ENCODE measurements at places on chromosomes 5 and 9.

DNA sequence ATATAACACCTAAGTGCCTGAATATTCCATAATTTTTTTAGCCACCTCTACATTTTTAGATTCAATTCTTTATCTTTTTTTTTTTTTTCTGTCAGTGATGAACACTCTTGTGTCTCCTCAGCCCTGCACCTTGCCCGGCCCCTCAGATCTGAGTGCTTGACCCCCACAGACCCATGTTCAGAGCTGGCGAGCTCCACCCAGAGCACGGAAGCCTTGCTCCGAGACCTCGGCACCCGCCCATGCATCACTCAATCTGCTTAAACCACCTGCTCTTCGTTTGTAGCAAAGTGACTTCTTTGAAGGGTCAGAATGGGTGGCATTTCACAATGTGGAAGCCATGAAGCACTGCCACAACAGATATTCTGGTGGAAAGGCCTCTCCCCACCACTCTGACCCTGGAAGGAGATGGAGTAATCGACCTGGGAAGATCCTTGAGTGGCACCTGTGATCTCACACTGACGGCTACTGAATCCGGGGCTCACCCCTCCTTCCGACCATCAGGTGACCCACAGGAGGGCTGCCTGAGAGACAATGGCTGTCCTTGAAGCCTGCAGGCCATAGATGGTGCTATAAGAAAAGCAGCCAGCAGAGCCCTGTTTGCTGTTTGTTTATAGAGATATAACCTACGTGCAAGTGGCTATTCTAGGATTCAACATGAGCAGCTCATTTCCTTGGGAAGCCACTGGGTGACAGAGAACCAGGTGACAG lies 261.1 kb upstream of the IRX4 start:
- no peak for DNase-seq

DNA sequence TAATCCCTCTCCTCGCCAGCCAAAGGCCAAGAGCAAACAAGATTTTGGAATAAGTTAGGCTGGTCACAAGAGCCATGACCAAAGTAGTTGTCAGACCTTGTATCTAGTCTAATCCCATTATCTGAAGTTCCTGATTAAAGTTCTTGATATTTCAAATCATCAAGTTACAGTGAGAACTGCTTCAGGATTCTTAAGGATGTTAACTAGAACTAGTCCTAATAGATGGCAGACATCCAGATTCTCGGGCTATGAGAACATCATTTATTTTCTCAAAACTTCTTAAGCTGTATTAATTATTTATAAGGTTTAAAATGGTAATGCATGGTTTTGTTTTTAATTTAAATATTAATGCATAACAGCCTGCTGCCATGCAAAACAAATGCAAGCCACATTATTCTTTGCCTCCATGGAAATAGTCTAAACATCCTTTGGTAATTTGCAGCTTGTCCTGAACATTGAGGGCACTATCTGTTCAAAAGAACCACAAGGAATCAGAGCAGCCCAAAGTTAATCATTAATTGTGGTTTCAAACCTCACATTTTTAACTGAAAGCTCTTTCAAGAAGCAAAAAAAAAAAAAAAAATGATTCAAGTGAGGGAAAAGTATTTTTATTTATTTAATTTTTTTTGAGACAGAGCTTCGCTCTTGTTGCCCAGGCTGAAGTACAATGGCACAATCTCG lies 95.1 kb downstream of the TTC39B start:
- no peak for DNase-seq

DNA sequence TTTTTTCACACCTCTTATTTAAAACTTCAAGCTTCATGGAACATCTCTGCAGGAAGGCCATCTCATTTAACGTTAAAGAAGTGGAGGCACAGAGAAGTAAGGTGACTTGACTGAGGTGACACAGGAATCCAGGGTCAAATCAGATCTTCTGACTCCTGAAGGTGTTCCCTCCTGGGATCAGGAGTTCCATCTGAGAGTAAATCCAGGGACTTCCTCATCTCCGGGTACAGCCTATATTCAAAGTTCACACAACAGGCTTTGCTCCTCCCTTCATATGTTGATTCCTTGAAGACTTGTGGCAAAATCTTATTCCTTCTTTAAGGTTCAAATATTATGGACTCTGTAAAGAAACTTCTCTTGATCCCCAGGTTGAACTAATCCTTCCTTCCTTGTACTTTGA lies 313.1 kb upstream of the CLINT1 start:
- no peak for DNase-seq

GRCh38 chr5:40879163-40879942 lies 29.9 kb upstream of the C7 start:
- DNase-seq: no peak

DNA sequence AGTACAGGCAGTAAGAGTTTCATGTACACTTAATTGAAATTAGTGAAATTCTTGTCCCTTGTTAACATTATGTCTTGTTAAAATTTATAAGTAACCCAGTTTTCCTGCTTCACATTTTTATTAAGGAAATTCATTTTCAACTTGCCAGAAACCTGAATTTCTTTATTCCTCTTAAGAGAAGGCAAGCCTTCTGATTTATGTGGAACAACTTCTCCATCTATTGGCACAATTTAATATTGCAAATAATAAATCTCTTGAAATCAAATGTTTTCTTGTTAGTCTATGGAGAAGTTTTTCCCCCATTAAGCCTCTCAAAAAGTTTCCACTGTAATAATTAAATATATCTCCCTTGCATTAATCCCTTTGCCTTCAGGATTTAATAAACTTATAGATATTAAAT lies 33.8 kb upstream of the ACO1 start:
- no peak for DNase-seq

DNA sequence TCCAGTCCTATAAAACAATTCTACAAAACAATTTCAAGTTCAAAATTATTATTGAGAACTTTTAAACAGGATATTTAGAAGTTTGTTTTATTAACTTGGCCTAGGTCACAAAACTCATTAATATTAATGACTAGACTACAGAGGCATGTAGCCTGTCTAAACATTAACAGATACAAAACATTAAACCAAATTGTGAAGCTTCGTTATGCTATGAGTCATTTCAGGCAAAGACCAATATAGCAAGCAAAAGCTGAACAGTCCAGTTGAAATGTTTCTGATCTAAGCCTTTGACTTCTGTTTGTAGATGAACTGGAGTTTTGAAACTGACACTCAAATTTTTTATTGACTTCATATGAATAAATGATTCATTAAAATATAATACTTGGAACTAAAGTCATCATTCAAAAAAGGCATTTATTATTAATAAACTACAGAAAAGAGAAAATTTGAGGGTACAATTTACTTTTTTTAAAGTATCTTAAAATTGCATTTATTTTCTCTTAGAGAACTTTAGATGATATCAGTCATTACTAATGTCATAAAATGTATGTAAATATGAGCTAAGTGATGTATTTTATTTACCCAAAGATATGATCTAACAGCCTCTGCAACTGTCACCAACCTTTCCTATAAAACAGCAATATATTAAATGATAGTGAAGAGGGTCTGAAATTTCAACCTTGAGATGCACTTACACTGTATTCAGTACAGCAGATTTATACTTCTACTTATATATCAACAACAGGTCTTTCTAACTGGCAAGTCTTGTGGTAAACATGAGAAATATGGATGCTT lies 188.8 kb downstream of the COMMD10 start:
- DNase-seq: no peak

DNA sequence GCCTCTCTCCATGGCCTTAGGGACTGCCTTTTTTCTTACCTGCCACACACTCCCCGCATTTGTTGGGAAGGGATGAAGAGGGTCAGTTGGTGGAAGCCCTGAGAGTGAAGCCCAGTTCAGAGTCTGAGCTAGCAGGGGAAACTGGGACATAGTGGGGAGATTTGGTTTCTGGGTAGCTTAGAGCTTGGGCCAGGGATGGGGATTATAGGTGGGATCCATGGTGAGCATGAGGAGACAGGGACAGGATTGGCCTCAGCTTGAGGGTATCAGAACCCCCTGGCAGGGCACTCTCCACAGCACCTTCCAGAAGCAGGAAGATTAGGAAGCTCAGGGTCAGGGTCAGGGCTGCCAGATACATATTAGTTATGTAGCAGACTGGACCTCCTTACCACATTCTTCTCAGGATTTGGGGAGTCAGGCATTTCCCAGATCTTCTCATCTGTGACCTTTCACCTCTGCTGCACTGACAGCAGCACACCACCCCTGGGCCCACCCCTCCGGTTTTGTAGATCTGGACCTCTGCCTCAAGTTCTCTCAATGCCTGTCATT lies 17.9 kb downstream of the OR13J1 start:
- DNase-seq: no peak

DNA sequence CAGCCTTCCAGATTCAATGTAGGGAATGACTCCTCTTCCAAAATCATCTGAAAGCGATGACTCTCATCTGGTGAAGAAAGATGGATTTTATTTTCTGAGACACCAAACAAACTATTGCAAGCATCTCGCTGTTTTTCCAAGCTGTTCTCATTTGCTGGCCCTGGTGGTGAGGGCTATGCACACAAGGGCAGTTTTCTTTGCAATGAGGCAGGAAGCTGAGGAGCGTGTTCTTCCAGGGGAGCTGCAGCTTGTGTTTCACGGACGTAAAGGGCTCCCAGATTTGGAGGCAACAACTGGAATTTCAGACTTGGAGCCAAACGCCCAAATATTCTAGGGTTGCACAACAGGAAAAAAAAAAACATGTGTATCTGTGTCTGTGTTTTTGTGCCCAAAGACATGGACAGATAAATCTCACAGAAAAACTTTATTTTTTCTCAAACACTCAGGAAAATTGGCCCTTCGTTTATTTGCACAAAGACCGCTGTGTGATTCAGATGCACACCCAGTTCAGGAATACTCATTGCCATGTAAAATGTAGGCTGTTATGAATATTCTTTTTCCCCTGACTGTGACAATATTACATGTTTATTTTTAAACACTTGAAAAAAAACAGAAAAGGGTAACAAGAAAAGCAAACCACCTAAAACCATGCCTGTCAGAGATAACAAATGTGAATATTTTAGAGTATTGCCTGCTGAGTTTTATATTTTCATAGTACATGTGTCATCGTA lies 151.3 kb downstream of the GAS1 start:
- no peak for DNase-seq

DNA sequence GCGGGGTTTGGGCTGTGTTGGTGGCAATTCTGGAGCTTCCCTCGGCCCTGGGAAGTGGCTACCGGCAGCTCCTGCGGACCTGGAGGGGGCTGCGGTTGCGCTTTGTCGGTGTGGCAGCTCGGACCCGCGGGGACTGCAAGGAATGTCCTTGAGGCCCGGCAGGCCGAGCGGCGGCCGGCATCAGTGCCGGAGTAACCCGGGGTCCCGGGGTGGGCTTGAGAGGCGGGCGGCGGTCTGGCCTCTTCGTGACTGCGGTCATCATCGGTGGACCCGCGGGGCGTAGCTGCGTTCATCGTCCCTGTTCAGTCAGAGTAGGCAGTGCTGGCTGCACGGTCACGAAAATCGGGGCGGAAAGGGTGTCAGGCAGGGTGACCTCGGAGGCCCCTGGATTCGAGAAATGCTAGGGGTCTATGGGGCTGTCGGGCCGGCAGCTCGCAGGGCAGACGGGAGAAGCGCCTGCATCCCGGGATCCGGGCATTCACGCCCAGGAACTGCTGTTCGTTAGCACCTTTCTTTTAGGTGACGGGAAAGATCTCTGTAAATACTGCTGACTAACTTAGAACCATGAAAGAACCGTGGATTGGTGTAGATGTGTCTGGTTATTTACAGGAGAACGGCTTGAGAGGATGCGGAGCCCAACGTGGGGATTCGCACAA lies 474 bp downstream of the HMGCR start:
- DNase-seq: no peak

GRCh38 chr5:142981886-142982820 lies 212.0 kb downstream of the ARHGAP26 start:
- DNase-seq: no peak

DNA sequence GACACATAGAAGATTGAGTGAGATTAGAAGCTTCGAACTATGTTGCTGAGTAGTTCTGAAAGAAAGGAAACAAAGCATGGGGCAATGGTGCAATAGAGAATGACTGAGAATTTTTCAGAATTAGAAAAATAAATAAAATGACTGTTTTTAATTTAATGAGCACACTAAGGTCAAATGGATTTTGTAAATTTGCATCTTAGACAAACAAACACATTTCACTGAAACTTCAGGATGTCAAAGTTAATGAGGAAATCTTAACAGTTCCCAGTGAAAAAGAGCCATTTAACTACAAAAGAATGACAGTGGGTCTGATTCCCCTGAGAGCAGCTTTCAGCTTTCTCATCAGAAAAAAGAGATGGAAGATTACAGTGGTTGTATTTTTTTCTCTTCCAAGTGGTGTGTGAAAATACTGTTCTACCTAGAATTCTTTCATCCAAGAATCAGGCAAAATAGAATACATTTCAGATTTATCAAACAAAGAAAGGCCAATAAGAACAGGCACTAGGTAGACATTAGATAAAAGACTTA lies 591.9 kb downstream of the SEMA5A start:
- no peak for DNase-seq

GRCh38 chr9:37956904-37957663 lies 53.2 kb upstream of the SLC25A51 start:
- no peak for DNase-seq

DNA sequence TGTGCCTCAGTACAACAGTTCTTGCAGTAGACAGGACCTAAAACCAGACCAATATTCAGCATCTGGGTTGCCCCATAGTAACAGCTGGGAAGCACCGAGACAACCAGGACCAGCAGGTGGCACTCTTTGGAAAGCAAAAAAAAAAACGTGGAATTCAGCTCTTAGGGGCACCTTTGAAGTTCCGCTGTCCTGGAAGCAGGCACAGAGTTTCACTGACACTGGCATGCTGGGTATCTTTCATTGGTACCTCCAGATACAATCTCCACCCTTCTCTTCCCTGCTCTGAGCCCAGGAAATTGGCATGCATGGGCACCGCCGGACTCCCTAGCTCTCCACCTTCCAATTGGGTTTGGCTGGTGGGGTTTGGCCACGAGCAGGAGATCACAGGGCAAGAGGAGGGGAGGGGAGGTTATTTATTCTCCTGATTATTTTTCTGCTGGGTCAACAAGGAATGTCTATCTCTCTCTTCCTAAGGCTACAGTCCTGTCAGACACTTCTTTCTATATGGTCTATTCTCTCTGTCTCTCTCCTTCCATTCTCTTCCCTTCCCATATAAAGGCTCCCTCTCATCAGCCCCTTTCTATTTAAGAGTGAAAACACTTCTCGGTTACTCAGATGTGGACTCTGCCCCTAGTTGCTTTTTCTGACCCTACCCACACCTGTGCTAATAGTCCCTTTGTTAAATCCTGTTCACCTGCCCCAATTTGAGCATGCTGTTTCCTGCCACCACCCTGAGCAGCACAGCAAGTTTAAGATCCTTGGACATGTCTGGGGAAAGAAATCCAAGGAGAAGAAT lies 1.9 kb upstream of the IDNK start:
- peak; percentile 22 for DNase-seq

DNA sequence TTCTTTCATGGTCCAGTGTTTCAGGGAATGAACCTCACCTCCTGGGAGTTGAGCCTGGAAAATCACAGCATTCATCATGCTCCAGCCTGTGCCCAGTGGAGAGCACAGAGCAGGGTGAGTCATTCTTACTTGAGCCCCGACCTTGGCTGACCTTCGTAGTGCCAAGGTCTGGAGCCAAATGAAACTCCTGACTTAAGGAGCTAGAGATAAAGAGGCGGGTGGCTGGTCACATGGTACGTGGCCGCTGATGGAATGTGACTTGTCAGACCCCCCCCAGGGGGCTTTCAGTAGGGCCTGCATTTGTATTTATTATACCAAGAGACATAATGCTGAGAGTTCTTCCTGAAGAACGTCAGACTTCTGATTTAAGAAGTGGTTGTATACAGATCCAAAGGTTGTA lies 15.0 kb upstream of the PIP5K1B start:
- no peak for DNase-seq

GRCh38 chr9:96040591-96041461 lies 165.3 kb downstream of the ERCC6L2 start:
- no peak for DNase-seq
